ENCODE measurements at places on chromosomes 1 and 21. TPM values are rescaled to one million over a fixed set of nuclear protein-coding genes. Genes with fewer than 3 reads are reported as not detected.

DNA sequence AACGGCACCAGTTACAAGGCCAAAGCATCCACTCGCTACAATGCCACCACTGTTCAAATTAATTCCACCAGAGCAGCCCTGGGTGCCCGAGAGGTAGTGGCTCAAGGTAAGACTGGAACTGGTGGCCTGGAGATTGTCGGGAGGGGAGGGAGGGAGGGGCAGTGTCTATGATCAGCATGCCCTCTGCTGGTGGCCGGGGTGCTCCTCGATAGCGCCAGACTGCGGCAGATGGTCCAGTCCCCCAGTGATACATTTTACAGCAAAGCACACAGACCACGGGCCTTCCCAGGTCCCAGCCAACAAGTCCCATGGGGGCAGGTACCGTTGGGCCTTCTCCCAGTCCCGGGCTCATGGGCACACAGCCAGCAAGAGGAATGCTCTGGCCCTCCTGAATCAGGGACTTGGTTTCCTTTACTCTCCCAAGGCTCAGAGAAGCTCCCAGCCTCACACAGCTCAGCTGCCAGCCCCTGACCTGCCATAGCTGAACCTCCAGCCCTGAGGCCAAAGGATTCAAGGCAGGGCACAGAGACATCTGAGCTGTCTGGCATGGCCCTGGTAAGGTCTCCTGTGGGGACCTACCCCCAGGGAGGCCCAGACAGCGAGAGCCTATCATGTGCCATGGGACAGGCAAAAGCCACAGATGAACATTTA, 15.3 kb downstream of the ACOT7 start:
- DNase-seq = no peak

DNA sequence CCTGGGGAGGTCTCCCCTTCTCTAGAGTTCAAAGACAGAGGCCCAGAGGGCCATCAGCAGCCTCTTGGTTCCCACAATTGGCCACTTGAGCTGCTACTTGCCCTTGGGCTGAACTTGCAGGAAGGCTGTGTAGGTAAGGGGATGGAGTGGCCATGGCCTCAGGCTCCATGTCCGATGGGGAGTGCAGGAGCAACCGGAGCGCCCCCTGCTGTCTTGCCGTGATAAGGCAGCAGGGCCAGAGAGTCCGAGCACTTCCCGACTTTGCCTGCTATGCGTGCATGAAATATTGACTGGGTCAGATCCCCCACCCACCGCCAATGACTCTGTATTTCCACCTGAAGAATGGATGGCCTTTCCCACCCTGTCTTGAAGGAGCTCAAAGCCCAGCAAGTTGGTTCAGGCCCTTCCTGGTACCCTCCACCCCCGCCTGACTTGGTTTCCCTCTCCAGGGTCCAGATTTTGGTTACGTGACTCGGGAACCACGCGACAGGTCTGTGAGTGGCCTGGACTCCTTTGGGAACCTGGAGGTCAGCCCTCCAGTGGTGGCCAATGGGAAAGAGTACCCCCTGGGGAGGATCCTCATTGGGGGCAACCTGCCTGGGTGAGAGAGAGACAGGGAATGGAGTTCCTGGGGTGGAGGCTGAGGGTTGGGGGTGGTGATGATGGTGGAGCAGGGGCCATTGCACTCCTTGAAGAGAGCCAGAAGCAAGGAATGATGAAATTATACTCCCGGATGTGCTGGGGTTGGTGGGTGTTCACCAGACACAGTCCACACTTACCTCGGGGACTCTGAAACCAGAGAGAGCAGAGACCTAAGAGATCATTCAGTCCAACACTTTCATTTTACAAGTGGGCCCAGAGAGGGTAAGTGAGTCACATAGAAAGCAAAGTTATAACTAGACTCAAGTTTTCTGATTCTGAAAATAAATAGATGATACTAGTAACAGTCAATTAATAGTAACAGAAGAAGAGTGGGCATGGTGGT, 25.6 kb downstream of the PADI3 start:
- DNase-seq = no peak

- peak; percentile 13 for DNase-seq
Observed at GRCh38 chr1:2643414-2644077, 10.7 kb upstream of the MMEL1 start.

The MIXL1 gene
- total RNA-seq = 0.34 TPM

- no peak for DNase-seq
Observed at GRCh38 chr1:242787968-242788367, 263.5 kb upstream of the PLD5 start.

Measured in left colon (tissue), 2 donors.